Skin of body (tissue), 3 donors: ENCODE measurements at places on chromosomes 4 and X. TPM values are rescaled to one million over a fixed set of nuclear protein-coding genes. Genes with fewer than 3 reads are reported as not detected.

CXXC4 gene
- 0.59 TPM for total RNA-seq

DNA sequence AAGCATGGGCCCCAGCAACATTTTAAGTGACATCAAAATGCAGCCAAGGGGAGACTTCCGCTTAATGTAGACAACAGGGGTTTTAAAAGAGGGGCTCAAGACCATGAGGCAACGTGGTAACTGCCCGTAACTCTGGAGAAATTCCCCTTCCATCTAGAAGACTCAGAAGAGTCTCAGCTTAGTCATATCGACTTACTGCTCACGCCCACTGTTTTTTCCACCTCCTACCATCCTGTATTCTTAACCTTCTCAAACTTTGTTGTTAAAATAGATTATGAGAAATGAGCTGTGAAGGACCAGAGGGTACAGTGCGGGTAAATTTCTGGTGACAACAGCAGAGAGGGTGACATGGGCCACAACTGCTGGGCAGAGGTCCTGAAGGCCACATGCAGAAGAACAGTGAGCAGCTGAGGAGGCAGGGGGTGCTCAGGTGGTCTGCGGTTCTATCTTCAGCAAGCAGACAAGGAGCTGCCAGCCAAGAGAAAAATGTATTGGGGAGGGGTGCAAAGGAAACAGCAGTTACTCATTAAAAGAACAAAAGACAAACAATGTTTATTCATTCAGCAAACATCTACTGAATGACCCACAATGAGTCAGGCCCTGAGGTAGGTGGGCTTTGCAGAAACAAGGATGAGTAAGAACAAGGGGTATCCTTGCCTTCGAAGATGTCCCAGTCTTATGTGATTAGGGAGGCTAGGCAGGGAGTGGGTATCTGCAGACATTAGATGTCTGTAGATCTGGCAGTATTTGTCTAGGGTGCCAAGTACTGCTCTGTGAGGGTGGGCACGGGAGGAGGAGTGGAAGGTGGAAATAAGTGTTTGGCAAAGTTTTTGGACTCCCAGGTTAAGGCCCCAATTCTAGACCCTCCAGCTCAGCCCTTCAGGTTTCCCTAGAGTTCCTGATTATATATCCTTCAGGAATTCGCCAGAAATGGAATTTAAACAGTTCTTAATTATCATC is 175.3 kb downstream of the TSPAN5 start:
- DNase-seq: no peak

DNA sequence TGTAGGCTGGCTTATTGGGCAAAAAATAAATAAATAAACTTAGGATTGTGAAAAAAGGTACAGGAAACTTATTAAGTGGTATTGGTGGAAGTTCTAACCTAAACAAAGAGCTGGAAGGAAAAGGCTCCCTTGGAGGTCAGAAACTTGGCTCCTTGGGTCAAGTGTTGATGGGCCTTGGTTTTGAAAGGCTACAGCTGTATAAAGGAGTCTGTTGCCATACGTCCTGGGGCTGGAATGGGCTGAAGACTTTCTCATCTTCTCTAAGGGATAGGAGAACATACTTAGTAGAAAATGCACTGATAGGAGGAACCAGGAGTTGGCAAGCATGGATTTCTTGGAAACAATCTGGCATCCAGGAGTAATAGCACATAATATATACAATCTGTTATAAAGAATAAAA is 56.6 kb downstream of the PDLIM5 start:
- DNase-seq: peak; percentile 82

- no peak for DNase-seq
Observed at GRCh38 chrX:15600049-15600448, 711 bp downstream of the ACE2 start.

DNA sequence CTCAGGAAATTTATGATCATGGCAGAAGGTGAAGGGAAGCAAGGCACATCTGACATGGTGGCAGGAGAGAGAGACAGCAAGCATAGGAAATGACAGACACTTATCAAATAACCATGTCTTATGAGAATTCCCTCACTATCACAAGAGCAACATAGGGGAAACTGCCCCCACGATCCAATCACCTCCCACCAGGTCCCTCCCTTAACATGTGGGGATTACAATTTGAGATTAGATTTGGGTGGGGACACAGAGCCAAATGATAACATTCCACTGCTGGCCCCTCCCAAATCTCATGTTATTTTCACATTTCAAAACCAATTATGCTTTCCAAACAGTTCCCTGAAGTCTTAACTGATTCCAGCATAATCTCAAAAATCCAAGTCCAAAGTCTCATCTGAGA is 8.2 kb upstream of the TMA16 start:
- no peak for DNase-seq

- DNase-seq: no peak
Observed at GRCh38 chr4:89879215-89879614, 15.4 kb upstream of the MMRN1 start.

DNA sequence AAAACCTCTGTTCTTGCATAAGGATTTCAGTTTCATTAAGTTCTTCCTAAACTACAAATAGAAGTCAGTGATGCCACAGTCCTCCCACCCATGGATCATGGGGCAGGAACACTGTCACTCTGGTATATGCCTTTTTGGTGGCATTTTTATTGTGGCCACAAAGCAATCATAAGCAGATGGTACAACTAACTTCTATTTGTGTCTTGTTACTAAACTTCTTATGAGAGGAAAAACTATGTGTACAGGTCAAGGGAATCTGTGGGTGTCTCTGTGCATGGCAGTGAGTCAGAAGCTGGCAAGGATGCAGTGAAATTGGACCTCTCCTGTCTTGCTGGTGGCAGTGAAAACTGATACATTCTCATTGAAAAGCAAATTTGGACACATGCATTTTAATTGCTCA is 245.0 kb upstream of the GPC4 start:
- no peak for DNase-seq

DNA sequence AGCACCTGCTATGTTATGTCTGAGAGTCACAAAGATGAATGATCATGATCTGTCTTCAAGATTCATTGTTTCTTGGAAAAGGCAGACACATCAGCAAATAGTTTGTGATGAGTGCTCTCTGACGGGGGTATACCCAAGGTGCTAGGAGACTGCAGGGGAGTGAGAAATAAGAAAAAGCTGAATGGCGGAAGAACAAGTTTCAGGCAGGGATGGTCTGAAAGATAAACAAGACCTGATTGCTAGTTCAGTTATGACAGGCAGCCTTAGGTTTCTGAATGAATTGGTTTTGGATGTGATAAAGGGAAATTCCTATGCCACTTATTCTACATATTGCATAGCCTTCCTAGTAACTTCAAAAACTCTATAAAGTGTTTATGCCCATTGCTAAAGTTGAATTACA is 327.0 kb upstream of the DKK2 start:
- DNase-seq: no peak

DNA sequence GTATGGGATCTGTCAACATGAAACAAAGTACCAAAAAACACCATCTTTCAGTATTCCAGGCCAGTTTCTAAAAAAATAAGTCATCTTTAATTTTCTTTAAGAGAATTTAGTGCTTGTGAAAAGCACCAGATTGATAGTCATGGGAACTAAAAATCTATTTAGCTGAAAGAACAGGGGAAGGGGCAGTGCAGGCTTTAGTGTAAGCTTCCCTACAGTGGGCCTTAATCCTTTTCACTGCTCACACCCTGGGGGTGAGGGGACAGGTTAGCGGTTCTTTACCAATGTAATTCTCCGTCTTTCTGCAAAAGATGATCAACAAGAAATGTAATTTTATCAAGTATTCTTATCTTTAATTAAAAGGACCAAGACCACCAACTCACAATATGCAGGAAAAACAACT is 47.1 kb downstream of the CHIC2 start:
- no peak for DNase-seq

- no peak for DNase-seq
Observed at GRCh38 chrX:40127052-40127451, 29.3 kb upstream of the BCOR start.

DNA sequence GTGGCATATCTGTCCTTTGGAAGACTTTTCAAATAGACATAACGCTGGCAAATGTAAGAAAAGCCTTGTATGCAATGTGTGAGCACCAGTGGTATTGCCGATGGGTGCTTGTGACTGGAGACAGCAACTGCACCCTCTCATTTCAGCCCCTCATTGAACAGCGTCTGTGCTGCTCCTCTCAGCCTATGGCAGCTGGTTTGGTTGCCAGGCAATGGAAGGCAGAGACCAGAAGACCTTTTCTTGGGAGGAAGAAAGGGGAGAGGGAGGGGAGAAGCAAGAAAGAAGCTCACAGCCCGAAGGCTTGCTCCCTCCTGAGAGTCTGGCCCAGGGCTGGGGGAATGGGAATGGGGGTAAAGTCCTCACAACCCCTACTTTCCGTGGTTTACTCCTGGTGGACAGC is 20.2 kb downstream of the ZCCHC13 start:
- no peak for DNase-seq

SPANXN4 gene
- total RNA-seq: not detected

DNA sequence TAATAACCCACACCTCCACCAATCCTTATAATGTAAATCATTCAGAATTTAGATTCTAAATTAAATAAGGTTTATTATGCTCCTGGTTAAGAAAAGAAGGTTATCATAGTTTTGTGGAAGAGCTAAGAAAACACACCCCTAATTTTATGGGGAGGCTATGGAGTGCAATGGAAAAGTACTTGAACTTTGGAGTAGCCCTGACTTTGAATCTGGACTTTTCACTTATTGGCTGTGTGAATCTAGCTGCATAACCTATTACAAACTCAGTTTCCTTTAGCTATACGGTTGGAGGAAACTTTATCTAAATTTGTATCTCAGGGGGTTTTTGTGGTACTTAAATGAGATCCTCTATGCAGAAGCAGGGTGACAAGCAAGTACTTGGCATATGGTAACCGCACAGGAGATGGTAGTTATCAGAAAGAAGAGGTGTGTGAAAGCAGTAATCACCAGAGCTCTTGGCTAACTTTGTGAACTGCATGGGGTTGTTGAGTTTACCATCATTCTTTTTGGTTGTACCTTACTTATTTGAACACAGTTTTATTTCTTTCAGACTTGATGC is 143.1 kb downstream of the SHROOM3 start:
- DNase-seq: no peak

DNA sequence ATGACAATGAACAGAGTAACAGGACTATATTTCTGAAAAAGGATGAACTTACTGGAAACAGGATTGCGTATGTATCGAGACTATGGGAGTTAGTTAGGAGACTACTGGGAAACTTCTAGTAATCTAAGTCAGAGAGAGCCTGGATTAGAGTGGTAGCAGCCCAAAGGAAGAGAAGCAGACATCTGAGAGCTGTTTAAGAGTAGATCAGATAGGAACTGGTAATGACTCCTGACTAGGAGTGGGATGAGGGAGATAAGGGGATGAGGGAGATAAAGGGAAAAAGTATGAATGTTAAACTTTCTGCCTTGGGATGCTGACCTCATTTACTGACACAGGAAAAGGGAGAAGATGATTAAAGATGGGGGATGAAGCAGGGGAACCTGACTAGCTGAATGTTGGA is 116.2 kb downstream of the PDE5A start:
- no peak for DNase-seq

DNA sequence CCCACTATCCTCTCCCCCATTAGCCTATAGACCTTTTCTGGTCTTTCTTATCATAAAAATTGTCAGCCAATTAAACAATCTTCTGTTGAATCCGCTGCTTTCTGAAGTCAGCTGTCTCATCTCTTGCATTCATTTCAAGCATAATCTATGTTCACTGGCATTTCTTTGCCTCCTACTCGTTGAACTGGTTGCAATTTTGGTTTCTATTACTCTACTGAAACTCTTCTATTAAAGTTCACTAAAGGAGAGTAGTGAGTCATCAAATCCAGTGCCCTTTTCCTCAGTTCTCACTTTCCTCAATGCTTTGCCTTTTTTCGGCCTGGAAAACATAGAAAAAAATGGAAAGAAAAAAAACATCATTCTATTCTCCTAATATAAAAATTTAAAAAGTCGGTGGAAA is 23.9 kb upstream of the CXCL13 start:
- no peak for DNase-seq
